Stimulated activated CD4-positive, alpha-beta T cell treated with anti-CD3 and anti-CD28 coated beads, Interleukin-1b, Interleukin-23, amount 100 ng/mL, for 4 hours (primary cell): ENCODE measurements at places on chromosomes 3 and 15.

DNA sequence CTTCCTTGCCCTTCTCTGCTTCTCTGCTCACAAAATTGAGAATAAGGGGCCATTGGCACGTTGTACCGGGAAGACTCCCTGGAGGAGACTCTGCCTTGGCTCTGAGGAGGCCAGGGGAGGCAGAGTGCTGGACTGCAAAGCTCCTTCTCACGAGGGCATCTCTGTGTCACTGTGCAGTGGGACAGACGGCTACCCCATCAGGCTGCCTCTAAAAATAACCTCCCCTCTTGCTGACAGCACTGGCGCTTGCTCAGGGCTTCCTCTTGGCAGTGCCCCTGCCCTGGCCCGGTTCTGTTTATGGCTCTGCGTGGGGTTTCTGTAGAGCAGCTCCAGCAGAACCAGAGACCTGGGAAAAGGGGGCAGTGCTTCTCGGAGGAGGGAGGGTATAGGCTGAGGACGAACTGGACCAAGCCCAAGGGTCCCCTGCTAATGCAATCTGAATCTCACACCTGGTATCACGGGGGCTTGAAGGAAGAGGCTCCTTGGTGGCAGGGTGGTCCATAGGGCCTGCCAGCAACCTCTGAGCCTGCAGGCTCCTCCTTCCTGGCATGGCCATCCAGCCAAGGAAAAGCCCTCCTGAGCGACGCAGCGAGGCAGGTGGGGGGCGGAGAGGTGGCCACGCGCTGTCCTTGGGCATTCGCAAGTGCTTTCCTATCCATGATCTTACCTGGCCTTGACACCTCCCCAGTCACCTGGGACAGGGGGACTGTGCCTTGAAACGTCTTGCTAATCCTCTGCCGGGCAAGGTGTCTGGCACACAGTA is 63.3 kb upstream of the TLE3 start:
- no peak for DNase-seq

DNA sequence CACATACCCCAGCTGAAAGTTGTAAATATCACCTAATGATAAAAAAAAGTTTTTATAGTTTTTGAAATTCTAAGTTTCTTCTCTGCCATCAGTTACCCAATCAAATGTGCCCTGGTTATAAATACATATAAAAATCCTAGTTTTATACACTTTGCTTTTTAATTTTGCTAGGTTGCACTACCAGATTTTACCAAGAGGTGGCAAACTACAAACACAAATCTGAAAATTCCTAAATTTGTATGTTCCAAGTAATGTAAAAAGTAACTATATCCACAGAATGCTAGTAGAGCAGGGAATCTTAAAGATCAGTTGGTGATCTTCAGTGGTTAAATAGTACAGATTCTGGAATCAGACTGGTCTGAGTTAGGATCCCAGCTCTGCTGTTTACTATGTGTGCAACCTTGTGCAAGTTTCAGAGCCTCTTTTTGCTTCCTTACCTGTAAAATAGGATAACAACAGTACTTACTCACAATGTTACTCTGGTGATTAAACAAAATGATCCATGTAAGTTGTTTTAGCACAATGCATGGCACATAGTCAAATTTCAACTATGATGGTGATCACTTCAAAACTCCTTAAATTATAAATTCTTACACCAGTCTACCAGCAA is 11.0 kb downstream of the TRPM7 start:
- DNase-seq = no peak

- DNase-seq = no peak
Measured at GRCh38 chr3:188043891-188044290, 110.1 kb upstream of the LPP start.

DNA sequence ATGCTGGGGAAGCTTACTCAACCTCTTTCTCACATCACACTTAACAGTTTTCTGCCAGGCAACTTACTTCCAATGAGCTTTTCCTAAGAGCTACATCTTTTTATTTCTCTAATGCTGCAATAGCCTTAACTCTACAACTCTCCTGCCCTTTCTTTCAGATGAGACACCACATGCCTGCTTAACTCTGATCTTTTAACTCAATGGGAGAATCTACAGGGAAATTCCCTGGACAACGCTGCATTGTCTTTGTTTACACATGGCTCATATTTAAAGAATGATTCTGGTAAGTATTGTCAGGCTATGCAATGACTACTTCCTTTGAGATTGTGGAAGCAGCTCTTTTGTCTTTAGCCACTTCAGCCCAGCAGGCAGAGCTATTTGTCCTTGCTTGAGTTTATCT is 353.1 kb upstream of the BCHE start:
- DNase-seq = no peak

- DNase-seq = no peak
Measured at GRCh38 chr3:54931182-54931581, 3.3 kb upstream of the LRTM1 start.

GRCh38 chr3:38543586-38543985 is 47.4 kb downstream of the EXOG start:
- no peak for DNase-seq

DNA sequence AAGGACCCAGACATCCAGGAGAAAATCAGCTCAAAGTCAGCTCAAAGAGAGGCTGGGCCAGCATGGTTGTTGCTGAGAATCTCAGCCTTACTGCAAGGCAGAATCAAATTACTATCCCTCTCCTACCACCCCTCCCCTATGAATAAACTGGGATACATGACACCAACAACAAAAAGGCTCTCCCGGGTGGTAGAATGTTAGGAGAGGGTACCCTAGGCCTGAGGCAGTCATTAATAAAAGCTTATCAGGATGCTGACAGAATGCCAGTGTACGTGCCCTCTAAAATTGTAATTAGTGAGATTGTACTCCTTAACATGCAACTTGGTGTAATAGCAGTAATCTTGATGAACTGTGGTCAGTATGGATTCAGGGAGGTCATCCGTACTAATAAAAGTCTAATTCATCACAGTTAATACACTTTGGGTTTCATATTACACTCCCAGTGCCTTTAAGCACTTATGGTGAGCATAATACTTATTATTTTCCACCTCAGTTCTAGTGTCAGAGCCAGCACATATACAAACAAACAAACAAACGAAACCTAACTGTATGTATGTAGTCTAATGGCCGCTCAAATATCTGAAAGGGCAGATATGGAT is 76.5 kb downstream of the B3GALNT1 start:
- no peak for DNase-seq

- DNase-seq = no peak
Measured at GRCh38 chr15:91345736-91346135, 245.7 kb downstream of the SV2B start.

DNA sequence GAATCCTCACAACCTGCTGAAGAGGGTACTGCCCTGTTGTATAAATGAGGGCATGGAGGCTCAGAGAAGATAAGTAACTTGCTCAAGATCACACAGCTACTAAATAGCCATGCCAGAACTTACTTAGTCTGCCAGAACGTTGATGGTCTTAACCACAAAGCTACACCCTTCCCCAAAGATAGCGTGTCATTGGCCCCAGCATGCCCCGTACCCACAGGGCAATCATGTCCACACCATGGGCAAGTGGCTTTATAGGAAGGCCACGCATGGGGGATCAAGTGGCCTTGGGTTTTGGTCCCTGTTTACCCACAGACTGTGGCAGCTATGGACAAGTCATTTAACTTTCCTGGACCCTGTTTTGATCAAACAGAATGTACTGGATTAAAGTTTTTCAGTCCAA is 15.9 kb upstream of the ARHGEF3 start:
- no peak for DNase-seq

DNA sequence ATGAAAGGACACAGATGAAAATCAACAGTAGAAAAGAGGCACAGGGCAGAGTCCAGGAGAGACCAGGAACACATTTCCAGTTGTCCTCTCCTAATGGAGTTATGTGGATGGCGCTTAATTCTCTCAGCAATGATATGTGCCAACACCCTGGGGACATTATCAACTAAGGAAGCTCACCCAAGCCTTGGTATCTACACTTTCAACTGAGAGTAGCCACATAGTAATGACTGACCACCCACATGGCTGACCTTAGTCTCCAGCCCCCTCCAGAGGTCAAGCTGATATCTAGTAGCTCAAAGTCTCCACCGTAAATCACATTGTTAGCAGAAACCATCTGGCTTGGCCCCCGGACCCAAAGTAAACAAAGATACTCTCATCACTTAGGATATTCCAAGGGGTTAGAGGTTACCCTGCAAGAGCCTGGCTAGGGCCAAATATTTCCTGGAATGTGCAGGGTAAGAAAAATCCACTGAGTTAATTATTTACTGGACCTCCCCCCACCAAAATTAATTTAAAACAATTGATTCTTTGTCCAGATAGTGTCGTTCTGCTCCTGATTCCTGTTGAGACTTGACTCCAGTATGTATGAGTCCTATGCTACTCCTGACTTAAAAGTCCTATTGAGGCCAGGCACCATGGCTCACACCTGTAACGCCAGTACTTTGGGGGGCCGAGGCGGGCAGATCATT is 24.8 kb downstream of the GABRR3 start:
- DNase-seq = no peak

- no peak for DNase-seq
Measured at GRCh38 chr3:73007992-73008712, 11.5 kb downstream of the PPP4R2 start.

DNA sequence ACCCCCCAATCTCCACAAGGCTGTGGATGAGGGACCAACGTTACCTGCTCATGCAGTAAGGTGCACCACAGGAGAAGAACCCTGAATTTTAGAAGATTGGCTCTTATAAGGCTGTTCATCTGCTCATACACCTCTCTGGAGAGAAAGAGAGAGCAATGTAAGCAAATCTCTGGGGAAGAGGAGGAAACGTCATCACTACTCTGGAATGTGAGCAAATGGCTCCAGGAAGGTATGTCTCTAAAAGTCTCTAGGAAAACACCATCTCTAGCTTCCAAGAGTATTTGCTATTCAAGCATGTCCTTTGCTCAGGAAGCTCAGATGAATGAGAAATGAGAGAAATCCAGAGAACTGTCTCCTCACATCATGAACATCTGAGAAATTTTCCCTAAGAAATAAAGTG is 235.4 kb downstream of the TBL1XR1 start:
- no peak for DNase-seq

- DNase-seq = no peak
Measured at GRCh38 chr3:108404368-108404767, 106.0 kb downstream of the MYH15 start.

- no peak for DNase-seq
Measured at GRCh38 chr15:98324341-98324970, 323.9 kb upstream of the IGF1R start.

GRCh38 chr3:98806521-98806920 is 43.4 kb downstream of the ST3GAL6 start:
- DNase-seq = no peak

DNA sequence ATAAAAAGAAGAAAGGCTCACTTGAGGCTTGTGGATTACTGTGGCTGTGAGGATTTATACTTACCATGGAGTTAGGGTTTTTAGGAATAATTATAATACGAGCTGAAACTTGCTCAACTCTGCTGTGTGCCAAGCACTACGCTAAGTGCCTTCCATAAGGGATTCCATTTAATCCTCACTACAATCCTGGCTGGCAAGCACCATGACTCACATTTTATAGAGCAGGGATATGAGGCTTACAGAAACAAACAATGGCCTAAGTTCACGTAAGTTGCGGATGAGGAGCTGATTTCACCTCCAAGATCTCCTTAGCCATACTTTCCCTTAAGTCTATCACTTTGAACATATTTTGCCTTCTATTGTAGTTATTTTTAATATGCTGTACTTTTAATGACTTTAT is 43.9 kb upstream of the ARL8B start:
- DNase-seq = no peak

- DNase-seq = no peak
Measured at GRCh38 chr3:11499144-11499543, 144.6 kb downstream of the VGLL4 start.

GRCh38 chr3:4984511-4984864 is 5.3 kb downstream of the BHLHE40 start:
- DNase-seq = no peak

- DNase-seq = no peak
Measured at GRCh38 chr3:45168451-45168850, 22.3 kb upstream of the CDCP1 start.

- no peak for DNase-seq
Measured at GRCh38 chr15:56272454-56272853, 28.8 kb upstream of the RFX7 start.

- DNase-seq = no peak
Measured at GRCh38 chr3:168327856-168328255, 232.1 kb upstream of the GOLIM4 start.

DNA sequence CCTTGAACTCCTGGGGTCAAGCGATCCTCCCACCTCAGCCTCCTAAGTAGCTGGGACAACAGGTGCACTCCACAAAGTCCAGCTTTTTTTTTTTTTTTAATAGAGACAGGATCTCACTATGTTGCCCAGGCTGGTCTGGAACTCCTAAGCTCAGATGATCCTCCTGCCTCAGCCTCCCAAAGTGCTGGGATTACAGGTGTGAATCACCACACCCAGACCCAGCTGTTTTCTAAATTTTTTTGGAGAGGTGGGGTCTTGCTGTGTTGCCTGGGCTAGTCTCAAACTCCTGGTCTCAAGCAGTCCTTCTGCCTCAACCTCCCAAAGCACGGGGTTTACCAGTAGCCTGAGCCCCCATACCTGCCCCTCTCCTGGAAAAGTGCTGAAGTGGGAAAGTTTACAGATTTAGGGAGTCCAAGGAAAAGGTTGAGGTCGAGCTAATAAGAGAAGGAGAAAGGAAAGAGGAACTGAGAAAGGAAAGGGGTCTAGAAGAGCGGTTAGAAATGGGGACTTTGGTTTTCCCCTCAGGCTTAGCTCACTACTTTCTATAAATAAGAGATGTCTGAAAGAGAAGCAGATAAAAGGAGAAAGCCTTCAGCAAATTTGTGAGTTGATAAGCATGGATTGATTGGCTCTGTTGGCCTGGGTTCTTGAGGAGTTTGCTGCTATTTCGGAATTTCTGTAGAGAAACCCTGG is 23.6 kb downstream of the UBE2E1 start:
- DNase-seq = no peak

DNA sequence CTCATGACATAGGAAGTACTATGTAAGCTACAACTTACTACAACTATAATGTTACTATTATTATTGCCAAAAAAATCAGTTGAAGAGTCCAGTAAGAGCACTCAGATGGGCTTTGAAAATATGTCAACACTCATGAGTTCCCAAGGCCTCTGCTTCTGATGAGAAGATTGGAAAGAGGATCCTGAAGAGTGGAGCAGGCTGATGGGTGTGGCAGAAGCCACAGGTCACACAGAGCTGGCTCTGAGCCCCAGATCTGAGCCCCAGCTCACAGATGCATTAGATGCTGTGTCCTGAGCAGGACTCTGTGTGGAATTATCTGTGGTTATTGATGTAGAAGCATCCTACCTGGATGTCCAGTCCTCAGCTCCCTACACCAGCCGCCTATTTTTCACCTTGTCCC is 65.6 kb downstream of the SPSB4 start:
- no peak for DNase-seq

GRCh38 chr3:194777729-194778128 is 92.0 kb downstream of the FAM43A start:
- no peak for DNase-seq

DNA sequence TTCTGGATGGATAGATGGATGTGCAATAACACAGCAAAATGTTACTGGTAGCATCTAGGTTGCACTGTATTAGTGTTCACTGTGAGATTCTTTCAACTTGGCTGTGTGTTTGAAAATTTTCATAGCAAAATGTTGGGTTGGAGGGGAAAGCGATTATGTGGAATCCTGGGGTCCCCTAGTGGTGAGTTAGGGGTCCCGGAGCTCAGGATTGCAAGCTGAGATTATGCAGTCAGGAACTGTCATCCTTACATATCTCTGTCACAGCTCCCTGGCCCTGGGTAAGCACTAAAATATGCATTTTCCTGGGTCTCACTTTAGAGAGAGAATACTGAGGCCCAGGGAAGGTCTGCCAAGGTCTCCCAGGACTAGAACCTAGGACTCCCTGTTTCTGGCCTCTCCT is 77.2 kb downstream of the CEMIP start:
- no peak for DNase-seq

- no peak for DNase-seq
Measured at GRCh38 chr3:32613183-32613582, 42.5 kb upstream of the DYNC1LI1 start.
